ENCODE measurements at places on chromosomes 5 and 9.

DNA sequence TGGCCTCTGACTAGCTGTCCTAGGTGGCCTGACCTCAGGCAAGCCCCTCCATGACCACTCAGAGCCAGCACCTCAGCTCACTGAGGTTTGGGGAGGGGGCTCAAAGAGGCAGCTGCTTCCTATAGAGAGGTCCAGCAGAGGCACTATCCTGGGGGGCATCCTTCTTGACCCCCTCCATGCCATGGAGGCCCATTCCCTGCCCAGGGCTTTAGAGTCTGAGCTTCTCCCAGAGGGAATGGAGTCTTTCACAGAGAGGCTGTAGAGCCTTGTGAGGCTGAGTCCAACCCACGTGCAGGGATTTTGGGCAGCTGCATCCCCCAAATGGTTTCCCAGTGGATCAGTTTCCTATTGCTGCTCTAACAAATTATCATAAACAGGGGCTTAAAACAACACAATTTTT lies 16.9 kb downstream of the IRF1 start:
- no peak for DNase-seq

- DNase-seq = no peak
Observed at GRCh38 chr5:55601204-55601618, 66.4 kb upstream of the PLPP1 start.

DNA sequence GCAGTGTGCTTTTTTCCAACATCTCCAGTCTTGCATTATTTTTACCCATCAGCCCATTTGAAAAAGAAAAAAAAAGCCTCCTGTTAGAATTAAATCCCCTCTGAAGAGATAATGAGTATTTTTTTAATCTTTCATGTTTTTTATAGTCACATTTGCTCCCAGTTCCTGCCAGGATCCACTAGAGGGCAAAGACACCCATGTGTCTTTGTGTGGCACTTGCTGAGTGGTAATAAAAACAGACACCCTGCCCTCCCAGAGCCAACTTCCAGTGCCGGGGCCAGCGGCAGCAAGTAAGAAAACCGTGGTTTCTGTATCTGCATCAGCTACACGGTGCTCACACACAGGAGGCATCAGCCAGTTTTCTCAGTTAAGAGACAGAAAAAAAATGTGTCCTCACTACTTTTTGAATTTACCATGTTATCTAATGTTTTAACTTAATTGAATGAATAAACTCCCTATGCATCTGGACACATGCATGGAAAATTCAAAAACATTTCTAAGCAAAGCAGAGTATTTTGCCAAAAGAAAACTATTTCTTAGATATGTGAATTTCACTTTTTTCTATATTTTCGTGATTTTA lies 70.2 kb upstream of the PLEKHG4B start:
- DNase-seq = no peak

GRCh38 chr9:70085241-70085640 lies 41.6 kb downstream of the MAMDC2 start:
- no peak for DNase-seq

GRCh38 chr5:96816411-96816939 lies 8.7 kb upstream of the ERAP1 start:
- peak; percentile 76 for DNase-seq

DNA sequence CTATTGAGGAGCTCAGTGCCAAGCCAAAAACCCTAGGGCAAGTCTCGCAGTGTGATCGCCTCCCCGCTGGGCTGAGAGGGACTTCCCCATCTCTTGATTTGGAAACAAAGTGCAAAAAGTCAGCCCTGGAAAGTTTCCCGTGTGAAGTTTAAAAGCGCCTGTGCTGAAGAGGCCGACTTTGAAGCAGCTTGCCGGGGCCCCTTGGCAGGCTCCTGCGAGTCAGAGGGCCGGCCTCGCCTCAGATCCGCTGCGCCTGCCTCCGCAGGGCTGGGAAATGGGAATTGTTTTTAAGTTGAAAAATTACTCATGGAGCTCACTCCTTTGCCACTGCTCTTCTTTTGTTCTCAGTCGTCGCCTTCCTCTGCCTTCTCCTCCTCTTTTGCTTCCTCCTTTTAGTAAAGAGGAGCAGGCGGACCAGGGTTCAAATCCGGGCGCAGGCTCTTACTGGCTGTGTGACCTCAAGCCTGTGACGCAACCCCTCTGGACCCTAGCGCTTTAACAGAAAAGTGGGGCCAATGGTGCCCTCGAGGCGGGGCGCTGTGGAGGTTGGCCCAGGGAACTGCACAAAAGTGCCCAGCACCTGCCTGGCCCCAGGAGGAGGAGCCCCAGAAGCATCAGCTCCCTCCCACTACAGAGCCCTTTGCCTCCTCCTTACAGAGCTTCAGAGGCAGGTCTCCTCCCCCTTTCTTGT lies 14.7 kb upstream of the LHX2 start:
- no peak for DNase-seq

All from Peyer's patch (tissue), 4 donors.